Tongue (tissue), 3 donors: ENCODE measurements at places on chromosomes 7 and 10. TPM values are rescaled to one million over a fixed set of nuclear protein-coding genes. Genes with fewer than 3 reads are reported as not detected.

AKR1C2 gene
- 2.8 TPM for total RNA-seq

CPA2 gene
- not detected for total RNA-seq

PON3 gene
- total RNA-seq = 7.2 TPM

MGAM2 gene
- 0.72 TPM for total RNA-seq

PRKRIP1 gene
- total RNA-seq = 35.2 TPM

CYCS gene
- total RNA-seq = 91.0 TPM

GIMAP8 gene
- 12.2 TPM for total RNA-seq

GIMAP2 gene
- total RNA-seq = 14.8 TPM

TACR2 gene
- not detected for total RNA-seq

ZSWIM8 gene
- 81.3 TPM for total RNA-seq

RTKN2 gene
- 8.1 TPM for total RNA-seq

TMEM236 gene
- total RNA-seq = 0.10 TPM

STRIP2 gene
- total RNA-seq = 16.8 TPM

NUTM2A gene
- total RNA-seq = 2.1 TPM

DENND2A gene
- total RNA-seq = 29.6 TPM

FAM171A1 gene
- 15.4 TPM for total RNA-seq

ZCWPW1 gene
- 2.1 TPM for total RNA-seq

MAP3K8 gene
- 10.8 TPM for total RNA-seq

SLC39A12 gene
- not detected for total RNA-seq

AGR2 gene
- total RNA-seq = 73.1 TPM

WEE2 gene
- total RNA-seq = not detected

FLNC gene
- 1,540 TPM for total RNA-seq

TFR2 gene
- 1.3 TPM for total RNA-seq

TUBB8 gene
- total RNA-seq = not detected

PNLIP gene
- total RNA-seq = 1.8 TPM

GPR15LG gene
- not detected for total RNA-seq

HOXA4 gene
- total RNA-seq = not detected

GRB10 gene
- 28.5 TPM for total RNA-seq

AKR1E2 gene
- 25.3 TPM for total RNA-seq

POLD2 gene
- total RNA-seq = 62.7 TPM

SKIDA1 gene
- 3.0 TPM for total RNA-seq

DYNC1I1 gene
- total RNA-seq = 2.6 TPM

C10orf105 gene
- 0.10 TPM for total RNA-seq

FGFBP3 gene
- 0.72 TPM for total RNA-seq

LIPM gene
- total RNA-seq = not detected

CDC14C gene
- not detected for total RNA-seq

SLC29A4 gene
- 11.2 TPM for total RNA-seq

ELFN1 gene
- total RNA-seq = 4.3 TPM

SFTPD gene
- 1.2 TPM for total RNA-seq

TRIM50 gene
- 0.31 TPM for total RNA-seq

FFAR4 gene
- not detected for total RNA-seq

ABCA13 gene
- total RNA-seq = 0.72 TPM

CHRM2 gene
- total RNA-seq = 1.0 TPM

RNF32 gene
- 0.92 TPM for total RNA-seq

TBX20 gene
- total RNA-seq = not detected

MYL7 gene
- not detected for total RNA-seq

SH3PXD2A gene
- 67.3 TPM for total RNA-seq

LRIT1 gene
- not detected for total RNA-seq

WDR86 gene
- total RNA-seq = 13.1 TPM

ZPBP gene
- total RNA-seq = not detected

CTTNBP2 gene
- total RNA-seq = 13.1 TPM

ACHE gene
- total RNA-seq = 112 TPM

HGF gene
- 10.2 TPM for total RNA-seq

SORCS1 gene
- 17.8 TPM for total RNA-seq

ZNF117 gene
- total RNA-seq = 20.4 TPM
